IPS DF 6.9 (cell line): ENCODE measurements at places on chromosomes 5 and 9.

GRCh38 chr5:56963246-56963645, 11.3 kb upstream of the MIER3 start:
- no peak for DNase-seq

DNA sequence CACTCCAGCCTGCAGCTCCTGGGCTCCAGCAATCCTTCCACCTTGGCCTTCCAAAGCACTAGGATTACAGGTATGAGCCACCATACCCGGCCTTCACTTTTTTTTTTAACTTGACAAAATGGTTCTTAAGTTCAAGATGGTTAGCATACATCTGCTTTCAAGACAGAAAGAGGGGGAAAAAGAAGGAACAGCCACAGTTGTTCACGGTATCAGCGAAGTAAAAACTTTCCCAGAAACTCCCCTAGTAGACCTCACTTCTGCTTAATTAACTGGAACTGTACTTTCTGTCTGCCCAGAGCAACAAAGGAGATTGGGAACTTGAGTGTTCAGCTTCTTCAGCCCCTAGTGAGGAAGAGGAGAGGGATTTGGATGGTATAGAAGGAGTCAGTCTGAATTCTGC, 116.7 kb downstream of the UGCG start:
- DNase-seq, result no peak

- no peak for DNase-seq
These were observed 9.0 kb upstream of the LRRTM2 start for GRCh38 chr5:138884094-138884493.

GRCh38 chr5:67577424-67577823, 380.8 kb upstream of the CD180 start:
- no peak for DNase-seq

GRCh38 chr9:6239048-6239461, 23.4 kb downstream of the IL33 start:
- no peak for DNase-seq

DNA sequence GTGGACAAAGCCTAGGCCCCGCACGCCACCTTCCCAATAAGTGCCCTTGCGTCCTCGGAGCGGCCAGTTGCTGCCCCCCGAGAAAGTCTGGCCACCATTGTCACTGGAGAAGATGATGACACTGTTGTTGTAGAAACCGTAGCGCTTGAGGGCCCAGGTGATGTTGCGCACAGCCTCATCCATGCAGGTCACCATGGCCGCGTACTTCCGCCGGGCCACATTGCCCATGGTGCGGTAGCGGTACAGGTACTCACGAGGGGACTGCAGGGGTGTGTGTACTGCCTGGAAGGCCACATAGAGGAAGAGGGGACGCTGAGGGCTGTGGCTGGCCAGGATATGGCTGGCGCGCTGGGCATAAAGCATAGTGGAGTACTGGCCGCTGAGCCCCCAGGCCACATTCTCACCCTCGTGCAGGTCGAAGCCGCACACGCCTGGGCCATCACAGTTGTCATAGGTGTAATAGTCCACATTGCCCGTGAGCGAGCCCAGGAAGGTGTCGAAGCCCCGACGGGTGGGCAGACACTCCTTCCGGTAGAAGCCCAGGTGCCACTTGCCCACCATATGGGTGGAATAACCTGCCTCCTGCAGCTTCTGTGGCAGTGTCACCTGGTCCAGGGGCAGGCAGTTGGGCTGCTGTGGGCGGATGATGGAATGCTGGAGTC, 4.6 kb downstream of the ARSI start:
- DNase-seq, result no peak

DNA sequence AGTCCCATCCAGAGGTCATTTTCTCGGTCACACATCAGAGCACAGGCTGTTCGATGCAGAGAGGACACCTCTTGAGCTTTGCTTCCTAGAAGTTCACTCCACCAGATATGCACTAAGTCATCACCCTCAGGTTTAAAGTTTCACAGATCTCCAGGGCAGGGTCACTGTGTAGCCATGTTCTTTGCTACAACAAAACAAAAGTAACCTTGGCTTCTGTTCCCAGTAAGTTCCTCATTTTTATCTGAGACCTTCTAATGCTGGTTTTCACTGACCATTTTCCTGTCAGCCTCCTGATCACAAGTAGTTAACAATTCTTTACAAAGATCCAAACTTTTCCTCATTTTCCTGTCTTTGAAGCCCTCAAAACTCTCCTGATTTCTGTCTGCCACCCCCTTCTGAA, 97.5 kb upstream of the CTSV start:
- DNase-seq, result no peak

- DNase-seq, result no peak
These were observed 59.9 kb downstream of the SLC1A3 start for GRCh38 chr5:36666274-36666673.

DNA sequence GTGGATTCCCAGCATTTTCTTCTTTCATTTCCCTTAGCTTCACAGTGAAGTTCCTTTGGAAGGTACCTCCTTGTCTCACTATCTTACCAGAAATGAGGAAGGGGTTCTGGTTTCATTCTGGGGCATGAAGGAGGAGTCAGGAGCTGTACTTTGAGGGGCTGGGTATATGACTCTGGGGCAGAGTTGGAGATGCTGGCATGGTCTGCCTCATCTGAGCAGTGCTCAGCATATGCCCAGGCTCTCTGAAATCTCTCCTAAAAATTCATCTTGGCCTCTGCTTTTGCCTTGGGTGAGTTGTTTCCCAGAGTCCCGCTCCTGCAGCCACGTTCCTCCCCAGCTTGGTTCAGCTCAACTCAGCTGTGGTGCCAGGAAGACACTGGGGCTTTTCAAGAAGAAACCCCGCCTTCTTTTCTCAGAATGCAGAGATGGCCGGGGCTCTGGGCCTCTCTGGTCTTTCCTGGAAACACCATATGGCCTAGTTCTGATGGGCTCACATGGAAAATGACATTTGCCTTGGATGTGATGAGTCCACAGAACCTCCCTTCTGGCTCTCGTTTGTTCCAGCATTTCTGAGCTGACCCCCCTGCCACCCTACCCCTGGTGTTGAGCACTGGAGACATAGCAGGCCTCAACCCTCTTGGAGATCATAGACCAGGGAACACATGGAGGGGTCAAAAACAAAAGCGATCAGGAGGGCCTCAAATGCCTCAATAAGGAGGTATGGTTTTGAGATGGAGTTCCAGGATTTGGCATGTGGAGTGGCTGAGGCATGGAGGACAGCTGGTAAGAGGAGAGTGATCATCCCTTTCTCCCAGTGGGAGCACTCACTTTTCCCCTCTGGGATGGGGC, 12.0 kb upstream of the TGFBR1 start:
- no peak for DNase-seq

DNA sequence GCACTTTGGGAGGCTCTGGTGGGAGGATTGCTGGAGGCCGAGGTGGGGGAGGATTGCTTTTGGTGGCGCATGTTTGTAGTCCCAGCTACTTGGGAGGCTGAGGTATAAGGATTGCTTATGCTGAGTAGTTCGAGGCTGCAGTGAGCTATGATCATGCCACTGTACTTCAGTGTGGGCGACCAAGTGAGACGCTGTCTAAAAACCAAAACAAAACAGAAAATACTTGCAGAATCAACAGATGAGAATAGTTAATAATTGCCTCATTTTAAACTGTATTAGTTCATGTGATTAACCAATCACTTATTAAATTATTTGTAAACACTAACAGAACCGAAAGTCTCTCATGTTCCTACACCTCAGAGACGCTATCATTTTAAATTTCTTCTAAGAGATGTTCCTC, 118.1 kb downstream of the CCDC171 start:
- DNase-seq, result no peak

DNA sequence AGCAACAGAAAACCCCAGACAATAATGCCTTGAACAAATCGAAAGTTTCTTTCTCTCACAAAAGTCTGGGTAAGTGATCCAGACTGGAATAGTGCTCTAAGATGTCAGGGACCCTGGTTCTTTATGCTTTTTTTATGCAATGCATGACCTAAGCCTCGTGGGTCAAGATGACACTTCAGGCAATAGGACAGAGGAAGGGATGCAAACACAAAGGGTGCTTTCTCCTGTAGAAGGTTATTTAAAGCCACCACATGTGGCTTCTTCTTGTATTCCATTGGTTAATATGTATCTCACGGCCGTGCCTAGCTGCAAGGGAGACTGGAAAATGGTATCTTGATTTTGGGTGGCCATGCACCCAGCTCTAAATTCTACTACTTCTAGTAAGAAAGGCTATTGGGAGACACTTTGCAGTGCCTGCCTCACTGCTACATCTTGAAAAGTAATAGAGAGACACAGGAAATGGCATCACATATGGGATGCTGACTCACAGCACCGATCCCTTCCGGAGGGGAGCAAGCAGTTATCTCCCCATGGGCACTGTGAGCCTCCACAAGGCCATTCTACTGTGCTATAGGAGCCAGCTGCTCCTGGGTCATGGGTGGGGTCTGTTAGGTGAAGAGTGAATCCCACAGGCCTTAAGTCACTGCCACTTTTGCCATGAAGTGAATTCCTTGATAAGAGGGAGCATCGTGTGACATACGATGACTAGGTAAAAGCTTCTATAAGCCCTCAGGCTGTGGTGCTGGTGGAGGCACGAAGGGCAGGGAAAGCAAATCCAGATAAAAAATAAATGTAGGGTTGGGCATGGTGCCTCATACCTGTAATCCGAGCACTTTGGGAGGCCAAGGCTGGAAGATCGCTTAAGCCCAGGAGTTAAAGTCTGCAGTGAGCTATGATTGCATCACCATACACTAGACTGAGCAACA, 32.5 kb upstream of the RAB14 start:
- no peak for DNase-seq

DNA sequence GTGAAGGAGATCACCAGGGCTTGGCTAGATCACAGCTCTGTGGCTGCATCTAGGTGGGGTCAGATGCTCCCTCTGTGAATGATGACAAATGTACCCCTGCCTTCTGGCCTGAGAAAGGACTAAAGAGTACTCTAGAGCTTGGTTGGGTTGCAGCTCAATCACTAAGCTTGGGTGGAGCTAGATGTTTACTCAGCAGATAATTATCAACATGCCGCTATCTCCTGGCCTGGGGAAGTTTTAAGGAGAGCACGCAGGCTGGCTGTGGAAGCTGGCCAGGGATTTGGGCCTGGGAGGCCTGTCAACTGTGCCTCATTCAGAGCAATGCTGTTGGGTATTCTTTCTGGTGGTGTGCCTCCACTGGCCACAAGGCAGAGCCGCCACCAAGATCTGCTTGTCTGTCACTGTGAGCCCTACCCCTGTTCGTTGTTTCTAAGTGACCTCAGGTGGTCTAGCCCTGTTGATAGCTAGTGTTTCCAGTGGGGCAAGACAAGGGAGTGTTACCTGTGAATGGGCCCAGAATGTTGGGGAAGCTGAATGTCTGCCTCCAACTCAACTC, 181.7 kb downstream of the ADGRV1 start:
- no peak for DNase-seq

GRCh38 chr5:154092356-154093141, 53.8 kb downstream of the MFAP3 start:
- DNase-seq, result no peak

DNA sequence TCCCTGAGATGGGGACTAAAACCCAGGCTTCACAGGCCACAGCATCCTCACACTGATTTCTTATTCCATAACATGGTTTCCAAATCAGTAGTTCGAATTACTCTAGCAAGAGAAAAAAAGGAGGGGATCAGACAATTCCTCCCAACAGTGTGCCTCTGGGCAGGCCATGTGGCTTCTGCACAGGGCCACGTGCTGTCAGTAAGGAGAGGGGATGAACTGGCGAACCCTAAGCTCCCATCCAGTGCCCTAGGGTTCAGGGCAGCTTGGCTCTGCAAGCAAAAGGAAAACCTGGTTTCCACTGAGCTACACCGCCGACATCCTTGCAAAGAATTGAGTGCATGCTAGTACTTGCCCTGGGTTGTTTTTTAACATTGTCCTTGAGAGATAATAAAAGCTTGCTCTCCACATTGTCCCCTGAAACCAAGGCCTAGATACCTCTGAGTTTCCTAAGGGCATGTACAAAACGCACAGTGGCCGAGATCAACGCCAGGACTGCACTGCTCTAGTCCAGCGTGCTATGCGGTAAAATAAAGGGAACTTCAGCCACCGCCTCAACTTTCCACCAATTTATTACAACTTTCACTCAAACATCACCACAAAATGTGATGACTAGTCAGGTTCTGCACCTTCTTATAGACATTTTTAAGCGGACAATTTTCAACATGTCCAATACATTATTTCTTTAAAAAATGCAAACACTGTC, 4.5 kb downstream of the CAMSAP1 start:
- no peak for DNase-seq

GRCh38 chr5:176473335-176474006, 25.3 kb downstream of the FAF2 start:
- DNase-seq, result no peak

DNA sequence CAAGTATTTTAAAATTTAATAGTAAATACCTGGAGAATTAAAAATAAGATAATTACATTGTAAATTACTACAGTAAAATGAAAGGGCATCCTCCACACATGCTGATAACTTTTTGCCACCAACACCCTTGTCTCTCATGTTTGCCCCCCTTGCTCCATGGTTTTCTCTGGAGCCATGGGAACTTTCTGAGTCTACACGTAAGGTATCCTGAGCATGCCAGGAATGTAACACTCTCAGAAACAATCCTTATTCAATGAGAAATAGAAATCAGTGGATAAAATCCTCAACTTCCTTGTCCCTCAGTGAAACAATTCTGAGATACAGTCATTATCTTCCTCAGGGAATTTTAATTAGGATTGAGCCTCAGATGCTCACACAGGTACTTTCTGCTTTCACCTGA, 108.9 kb downstream of the IZUMO3 start:
- peak; percentile 27 for DNase-seq

GRCh38 chr9:133103183-133103986, 17.7 kb downstream of the RALGDS start:
- DNase-seq, result no peak

DNA sequence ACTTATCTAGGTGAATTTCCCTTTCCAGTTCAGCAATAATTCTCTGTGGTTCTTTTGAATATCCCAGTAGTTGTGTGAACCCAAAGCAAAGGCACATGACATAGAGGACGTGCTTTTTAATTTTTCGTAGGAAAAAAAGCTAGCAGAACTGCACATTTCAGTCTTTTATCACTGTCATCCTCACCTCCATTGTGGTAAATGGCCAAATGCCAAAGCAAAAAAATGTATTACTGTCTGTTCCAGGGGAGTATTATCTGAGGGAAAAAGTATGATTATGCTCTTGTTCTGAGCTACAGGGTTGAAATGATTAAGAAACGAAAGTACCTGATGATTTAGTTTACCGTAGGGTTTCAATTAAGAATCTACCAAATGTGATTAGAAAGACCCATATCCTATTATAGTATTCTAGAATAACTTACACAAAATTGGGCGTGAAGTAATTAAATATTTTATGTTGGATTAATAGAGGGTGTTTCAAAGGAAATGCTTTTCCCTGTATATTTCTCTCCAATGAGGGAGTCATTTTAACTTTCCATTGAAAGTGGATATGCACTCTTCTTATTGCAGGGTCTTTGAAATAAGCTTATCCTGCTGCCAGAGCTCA, 62.7 kb downstream of the CAVIN4 start:
- DNase-seq, result no peak
